ENCODE measurements at places on chromosomes 7 and 10. TPM values are rescaled to one million over a fixed set of nuclear protein-coding genes. Genes with fewer than 3 reads are reported as not detected.

DNA sequence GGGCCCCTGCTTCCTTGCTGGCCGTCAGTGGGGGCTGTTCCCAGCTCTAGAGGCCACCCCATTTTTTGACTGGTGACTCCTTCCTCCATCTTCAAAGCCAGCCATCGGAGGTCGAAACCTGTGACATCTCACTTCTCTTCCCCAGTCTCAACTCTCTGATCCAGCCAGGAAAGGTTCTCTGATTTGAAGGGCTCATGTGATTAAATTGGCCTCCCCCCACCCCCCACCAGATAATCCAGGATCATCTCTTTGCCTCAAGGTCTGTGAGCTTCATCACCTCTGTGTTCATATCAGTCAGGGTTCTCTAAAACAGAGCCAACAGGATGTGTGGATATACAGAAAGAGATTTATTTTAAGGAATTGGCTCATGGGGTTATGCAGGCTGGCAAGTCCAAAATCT lies 5.6 kb upstream of the RAMP3 start:
- peaks cover 2% of the 10 kb centered on the region for H3K4me1 ChIP-seq
- peaks cover 7% of the 10 kb centered on the region for H3K27me3 ChIP-seq
- H3K4me3 ChIP-seq = no peak overlapping the region
- H3K27ac ChIP-seq = no peak overlapping the region

GRCh38 chr7:139252451-139252850 lies 21.4 kb downstream of the UBN2 start:
- peaks cover 22% of the 10 kb centered on the region for H3K36me3 ChIP-seq
- H3K27ac ChIP-seq = no peak overlapping the region
- H3K4me3 ChIP-seq = no peak overlapping the region
- H3K27me3 ChIP-seq = no peaks in the 10 kb centered on the region

Gene CYP26C1
- 0.07 TPM for total RNA-seq

Gene NODAL
- total RNA-seq = not detected

DNA sequence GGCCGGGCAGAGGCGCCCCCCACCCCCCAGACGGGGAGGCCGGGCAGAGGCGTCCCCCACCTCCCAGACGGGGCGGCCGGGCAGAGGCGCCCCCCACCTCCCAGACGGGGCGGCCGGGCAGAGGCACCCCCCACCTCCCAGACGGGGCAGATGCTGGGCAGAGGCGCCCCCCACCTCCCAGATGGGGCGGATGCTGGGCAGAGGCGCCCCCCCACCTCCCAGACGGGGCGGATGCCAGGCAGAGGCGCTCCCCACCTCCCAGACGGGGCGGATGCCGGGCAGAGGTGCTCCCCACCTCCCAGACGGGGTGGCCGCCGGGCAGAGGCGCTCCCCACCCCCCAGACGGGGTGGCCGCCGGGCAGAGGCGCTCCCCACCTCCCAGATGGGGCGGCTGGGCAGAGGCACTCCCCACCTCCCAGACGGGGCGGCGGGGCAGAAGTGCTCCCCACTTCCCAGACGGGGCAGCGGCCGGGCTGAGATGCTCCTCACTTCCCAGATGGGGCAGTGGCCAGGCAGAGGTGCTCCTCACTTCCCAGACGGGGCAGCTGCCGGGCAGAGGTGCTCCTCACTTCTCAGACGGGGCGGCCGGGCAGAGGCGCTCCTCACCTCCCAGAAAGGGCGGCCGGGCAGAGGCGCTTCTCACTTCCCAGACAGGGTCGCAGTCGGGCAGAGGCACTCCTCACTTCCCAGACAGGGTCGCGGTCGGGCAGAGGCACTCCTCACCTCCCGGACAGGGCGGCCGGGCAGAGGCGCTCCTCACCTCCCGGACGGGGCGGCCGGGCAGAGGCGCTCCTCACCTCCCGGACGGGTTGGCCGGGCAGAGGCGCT lies 53.6 kb downstream of the ENTPD1 start:
- no peak overlapping the region for H3K27ac ChIP-seq
- DNase-seq = no peak
- no peaks in the 10 kb centered on the region for H3K36me3 ChIP-seq
- H3K27me3 ChIP-seq = peaks cover 18% of the 10 kb centered on the region
- H3K4me3 ChIP-seq = no peak overlapping the region
- H3K4me1 ChIP-seq = no peaks in the 10 kb centered on the region

GRCh38 chr10:17872191-17873091 lies 63.3 kb downstream of the MRC1 start:
- DNase-seq = no peak
- no peaks in the 10 kb centered on the region for H3K36me3 ChIP-seq
- no peaks in the 10 kb centered on the region for H3K27me3 ChIP-seq
- H3K4me1 ChIP-seq = no peaks in the 10 kb centered on the region
- H3K4me3 ChIP-seq = no peak overlapping the region
- H3K27ac ChIP-seq = no peak overlapping the region

Gene GALNT17
- not detected for total RNA-seq

GRCh38 chr7:100475549-100475948 lies 3.5 kb downstream of the TSC22D4 start:
- H3K27ac ChIP-seq = peak overlapping the region; percentile 82
- H3K27me3 ChIP-seq = no peaks in the 10 kb centered on the region
- no peak for DNase-seq

DNA sequence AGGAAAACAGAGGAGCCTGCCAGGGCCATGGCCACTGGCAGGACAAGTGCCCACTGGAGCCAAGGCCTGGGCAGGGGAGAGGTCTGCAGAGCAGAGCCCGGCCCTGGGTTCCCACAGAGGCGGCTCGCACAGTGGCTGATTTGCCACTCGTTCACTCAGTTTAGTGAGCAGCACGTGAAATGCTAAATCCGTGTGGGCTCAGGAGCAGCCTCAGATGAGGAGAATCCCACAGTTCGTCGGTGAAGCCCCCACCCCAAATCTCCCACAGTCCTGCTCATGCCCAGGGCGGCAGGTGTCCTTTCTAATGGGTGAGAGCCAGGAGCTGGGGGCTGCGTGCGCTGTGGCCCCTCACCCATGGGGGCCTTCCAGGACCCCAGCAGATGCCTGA lies 107.7 kb upstream of the FAM20C start:
- no peak overlapping the region for H3K4me3 ChIP-seq
- H3K27me3 ChIP-seq = no peaks in the 10 kb centered on the region
- DNase-seq = no peak
- H3K27ac ChIP-seq = no peak overlapping the region

DNA sequence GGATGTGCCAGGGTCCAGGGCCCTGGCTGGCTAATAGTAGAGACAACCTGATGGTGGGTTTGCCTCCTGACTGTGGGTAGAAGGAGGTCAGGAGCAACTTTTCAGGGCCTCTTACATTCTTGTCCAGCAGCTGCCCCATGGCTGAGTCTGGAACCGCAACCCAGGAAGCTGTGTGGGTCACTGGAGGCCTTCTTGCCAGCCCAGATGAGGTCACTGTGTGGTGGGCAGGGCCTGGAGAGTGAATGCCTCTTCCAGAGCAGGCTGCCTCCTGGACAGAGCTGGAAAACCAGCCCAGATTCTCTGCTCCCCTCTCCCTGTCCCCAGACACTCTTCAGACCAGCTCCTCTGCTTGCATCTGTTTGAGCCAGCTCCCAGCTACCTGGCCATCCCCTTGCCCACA lies 43.5 kb upstream of the LEP start:
- no peak overlapping the region for H3K27ac ChIP-seq
- peaks cover 10% of the 10 kb centered on the region for H3K36me3 ChIP-seq
- no peak for DNase-seq

DNA sequence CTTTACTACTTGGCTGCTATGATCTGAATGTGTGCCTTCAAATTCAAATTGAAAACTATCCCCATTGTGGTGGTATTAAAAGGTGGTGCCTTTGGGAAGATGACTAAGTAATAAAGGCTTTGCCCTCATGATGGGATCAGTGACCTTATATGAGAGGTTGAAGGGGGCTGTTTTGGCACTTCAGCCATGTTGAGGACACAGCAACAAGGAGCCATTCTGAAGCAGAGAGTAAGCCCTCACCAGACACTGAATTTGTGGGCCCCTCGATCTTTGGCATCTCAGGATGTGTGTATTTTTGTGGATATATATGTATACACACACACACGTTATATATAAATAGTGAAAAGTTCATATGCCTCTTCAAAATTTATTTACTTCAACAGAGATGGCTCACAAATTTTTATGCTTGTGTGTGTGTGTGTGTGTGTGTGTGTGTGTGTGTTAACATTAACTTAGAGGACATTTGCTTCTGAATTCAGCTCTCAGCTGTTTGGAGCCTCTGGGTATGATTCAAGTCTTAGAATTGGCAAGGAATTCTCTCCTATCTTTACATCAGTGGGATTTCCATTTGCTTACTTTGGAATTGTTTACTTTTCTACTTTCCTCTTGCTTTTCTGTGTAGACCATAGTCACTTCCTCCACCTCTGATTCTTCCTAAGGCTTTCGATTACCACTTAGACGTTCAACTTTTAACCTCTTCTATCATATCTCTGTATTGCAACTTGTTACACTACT lies 66.6 kb downstream of the MAGI2 start:
- H3K4me1 ChIP-seq = no peaks in the 10 kb centered on the region
- H3K27ac ChIP-seq = no peak overlapping the region
- no peak overlapping the region for H3K4me3 ChIP-seq
- no peaks in the 10 kb centered on the region for H3K27me3 ChIP-seq

DNA sequence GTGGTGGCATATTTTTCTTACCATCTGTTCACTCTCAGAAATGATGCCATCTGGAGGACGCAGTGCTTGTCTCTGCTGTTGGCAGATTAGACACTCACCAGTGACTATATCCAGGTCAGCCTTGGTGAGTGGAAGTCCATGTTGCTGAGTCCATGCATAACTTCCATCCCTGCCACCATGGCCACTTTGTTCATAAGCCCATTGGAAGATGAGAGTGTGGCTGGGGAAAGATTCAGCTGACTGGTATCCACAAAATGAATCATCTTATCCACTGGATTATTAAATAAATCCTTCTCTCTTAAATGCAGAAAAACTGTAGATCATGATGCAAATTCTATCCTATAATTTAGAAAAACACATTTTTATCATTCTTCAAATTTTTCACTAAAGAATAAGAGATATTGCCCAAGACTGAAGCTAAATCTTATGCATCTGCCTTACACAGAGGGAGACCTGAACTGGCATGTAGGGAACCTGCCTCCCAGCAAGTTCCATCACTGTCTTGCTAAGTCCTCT lies 726.9 kb downstream of the TNS3 start:
- no peaks in the 10 kb centered on the region for H3K36me3 ChIP-seq
- DNase-seq = no peak
- no peak overlapping the region for H3K27ac ChIP-seq
- H3K4me3 ChIP-seq = no peak overlapping the region
- no peaks in the 10 kb centered on the region for H3K4me1 ChIP-seq

- no peak for DNase-seq
- peaks cover 90% of the 10 kb centered on the region for H3K4me1 ChIP-seq
- peak overlapping the region; percentile 33 for H3K4me3 ChIP-seq
- no peaks in the 10 kb centered on the region for H3K27me3 ChIP-seq
Observed at GRCh38 chr10:11235771-11236170, 218.1 kb downstream of the CELF2 start.

Gene SLC26A3
- not detected for total RNA-seq

GRCh38 chr10:49164559-49165188 lies 23.5 kb downstream of the TMEM273 start:
- DNase-seq = peak; percentile 59
- H3K36me3 ChIP-seq = no peaks in the 10 kb centered on the region
- no peaks in the 10 kb centered on the region for H3K27me3 ChIP-seq
- no peak overlapping the region for H3K4me3 ChIP-seq
- H3K4me1 ChIP-seq = peaks cover 8% of the 10 kb centered on the region
- H3K27ac ChIP-seq = peak overlapping the region; percentile 26

GRCh38 chr7:108093851-108094331 lies 36.3 kb downstream of the LAMB4 start:
- no peak for DNase-seq
- no peak overlapping the region for H3K27ac ChIP-seq
- H3K36me3 ChIP-seq = no peaks in the 10 kb centered on the region
- peaks cover 16% of the 10 kb centered on the region for H3K27me3 ChIP-seq
- H3K4me1 ChIP-seq = no peaks in the 10 kb centered on the region
- H3K4me3 ChIP-seq = no peak overlapping the region

Gene NRCAM
- 0.12 TPM for total RNA-seq

DNA sequence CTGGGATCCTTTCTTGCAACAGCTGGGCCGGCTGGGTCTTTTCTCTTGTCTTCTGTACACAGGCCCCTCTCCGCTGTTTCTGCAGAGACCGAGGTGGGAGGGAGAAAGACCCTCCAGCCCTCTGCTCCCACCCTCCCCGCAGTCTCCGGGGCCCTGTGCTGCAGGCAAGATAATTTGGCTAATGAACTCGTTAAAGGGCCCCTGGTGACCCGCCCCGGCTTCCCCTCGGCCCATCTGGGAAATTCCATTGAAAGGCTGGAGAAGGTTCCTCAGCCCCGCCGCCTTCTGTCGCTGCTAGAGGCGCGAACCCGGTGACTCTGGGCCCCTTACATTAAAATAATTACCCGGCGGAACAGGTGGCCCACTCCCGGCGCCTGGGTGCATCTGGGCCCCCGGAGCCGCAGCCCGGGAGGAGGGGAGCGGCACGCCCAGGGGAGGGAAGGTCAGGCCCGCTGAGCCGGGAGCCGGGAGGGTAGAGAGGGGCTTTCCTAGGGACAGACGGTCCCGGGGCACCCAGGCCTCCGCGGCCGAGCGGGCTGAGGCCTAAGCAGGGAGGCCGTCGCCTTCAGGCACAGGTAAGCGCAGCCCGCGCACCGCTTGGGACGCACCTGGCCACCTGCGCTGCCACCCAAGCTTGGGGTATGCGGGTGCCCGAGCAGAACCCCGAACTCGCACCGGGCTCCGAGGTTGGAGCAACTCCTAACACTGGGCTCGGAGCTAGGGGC lies 7.3 kb upstream of the MNX1 start:
- no peak overlapping the region for H3K4me3 ChIP-seq
- no peak for DNase-seq
- peaks cover 82% of the 10 kb centered on the region for H3K27me3 ChIP-seq
- H3K27ac ChIP-seq = no peak overlapping the region
- peaks cover 12% of the 10 kb centered on the region for H3K4me1 ChIP-seq

Gene CAMK2G
- 55.8 TPM for total RNA-seq

Gene CALHM2
- 109 TPM for total RNA-seq

DNA sequence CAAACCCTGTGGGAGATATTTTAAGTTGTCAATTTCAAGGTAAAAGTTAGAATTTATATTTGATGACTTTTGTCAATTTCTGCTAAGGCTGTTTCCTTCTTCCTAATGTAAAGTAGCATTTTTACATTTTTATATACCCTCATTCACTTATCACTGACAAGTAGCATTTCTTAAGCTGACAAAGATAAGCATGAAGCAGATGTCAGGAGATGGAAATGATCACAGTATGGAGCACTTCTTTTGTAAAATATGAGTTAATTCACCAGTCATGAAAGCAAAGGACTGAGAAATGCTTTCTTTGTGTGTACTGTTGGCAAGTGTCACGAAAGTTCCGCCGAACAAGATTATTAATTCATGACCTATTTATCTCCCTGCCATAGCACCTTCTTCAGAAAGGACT lies 503.9 kb downstream of the DNAJB9 start:
- no peaks in the 10 kb centered on the region for H3K4me1 ChIP-seq
- no peak for DNase-seq

Gene GLI3
- total RNA-seq = not detected

Gene COL1A2
- total RNA-seq = 0.15 TPM

DNA sequence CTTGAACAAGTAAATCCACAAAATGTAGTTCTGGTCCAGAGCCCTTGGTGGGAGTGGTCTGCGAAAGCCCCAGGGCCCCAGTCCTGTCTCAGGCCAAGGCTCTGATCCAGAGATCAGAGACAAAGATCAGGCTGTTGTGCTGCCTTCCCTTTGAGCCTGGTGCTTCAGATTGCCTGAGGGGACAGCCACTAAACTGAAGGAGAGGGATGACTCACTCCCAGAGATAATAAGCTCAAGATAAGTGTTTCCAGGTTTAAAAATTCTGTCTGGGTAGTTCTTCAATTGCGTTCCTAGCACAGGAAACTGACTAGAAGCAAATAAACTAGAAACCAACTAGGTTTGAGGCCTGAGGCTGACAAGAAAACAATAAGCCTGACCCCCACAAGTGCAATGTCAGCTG lies 190.2 kb downstream of the RAMP3 start:
- DNase-seq = no peak
- H3K36me3 ChIP-seq = no peaks in the 10 kb centered on the region
- H3K27ac ChIP-seq = no peak overlapping the region

Gene TBX20
- total RNA-seq = 0.17 TPM
